Cardiac muscle cell (in vitro differentiated cells and primary cell): ENCODE measurements at places on chromosomes 5 and 9. TPM values are rescaled to one million over a fixed set of nuclear protein-coding genes. Genes with fewer than 3 reads are reported as not detected.

Gene MSMP
- polyA plus RNA-seq, result not detected in 2 replicates

DNA sequence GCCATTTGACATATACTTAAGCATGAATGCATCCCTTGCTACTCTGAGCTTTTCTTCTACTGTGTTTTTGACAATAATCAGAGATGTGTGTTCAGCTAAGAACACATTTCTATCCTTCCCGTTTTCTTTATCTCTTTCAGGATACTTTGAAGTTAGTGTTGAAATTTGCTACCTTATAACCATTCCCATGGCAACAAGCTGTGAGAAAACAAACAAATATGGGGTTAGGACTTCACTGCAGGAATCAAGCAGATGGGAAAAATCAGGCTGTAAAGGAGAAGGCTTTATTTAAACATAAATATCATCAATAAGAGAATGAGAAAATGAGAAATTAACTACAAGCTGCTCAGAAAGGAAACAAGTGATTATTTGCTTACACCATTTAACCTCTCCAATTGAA lies 35.2 kb downstream of the ZCCHC9 start:
- H3K27ac ChIP-seq, result no peak overlapping the region
- no peak for DNase-seq
- no peaks in the 10 kb centered on the region for H3K27me3 ChIP-seq
- H3K4me1 ChIP-seq, result no peaks in the 10 kb centered on the region
- H3K4me3 ChIP-seq, result no peak overlapping the region

DNA sequence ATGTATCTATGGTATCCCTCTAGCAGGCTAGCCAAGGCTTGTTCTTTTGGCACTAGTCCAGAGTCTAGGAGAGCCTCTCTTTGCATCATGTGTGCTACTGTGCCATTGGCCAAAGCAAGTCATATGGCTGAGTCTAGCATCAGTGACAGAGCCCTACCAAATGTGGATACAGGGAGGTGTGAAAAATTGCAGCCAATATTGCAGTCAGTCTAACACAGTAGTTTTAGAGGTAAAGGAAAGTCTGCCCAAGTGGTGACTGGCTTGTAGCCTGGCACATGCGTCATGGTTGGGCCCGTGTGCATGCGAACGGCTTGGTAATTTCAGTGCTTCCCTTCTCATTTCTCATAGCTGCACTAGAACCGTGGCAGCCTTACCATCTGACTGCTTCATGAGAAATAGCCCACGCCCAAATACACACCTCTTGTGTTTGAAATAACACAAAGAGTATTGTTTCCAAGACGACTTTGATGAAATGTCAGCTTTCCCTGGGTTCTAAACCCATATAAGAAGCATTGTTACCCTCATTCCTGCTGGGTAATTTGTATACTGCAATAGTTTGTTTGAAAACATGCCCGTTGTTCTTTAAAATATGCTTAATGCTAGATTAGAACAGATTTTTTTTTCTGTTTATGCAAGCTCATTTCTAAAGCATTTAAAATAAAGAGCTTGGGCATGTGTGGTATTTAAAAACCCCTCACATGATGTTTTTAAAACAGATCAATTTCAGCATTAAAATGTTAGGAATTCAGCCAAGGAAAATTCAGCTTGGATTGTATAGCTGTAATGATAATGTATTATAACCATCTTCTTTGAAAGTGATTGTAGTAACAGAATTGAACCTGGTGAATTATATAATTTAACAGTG lies 113.2 kb downstream of the TLE4 start:
- no peaks in the 10 kb centered on the region for H3K27me3 ChIP-seq
- no peak overlapping the region for H3K27ac ChIP-seq
- H3K36me3 ChIP-seq, result no peaks in the 10 kb centered on the region

- H3K4me1 ChIP-seq, result no peaks in the 10 kb centered on the region
- H3K27ac ChIP-seq, result no peak overlapping the region
- no peak overlapping the region for H3K4me3 ChIP-seq
- H3K36me3 ChIP-seq, result no peaks in the 10 kb centered on the region
- H3K27me3 ChIP-seq, result no peaks in the 10 kb centered on the region
- no peak for DNase-seq
These were observed 4.6 kb downstream of the DBH start for GRCh38 chr9:133640580-133641395.

GRCh38 chr5:110469486-110469885 lies 257.0 kb downstream of the TMEM232 start:
- no peaks in the 10 kb centered on the region for H3K36me3 ChIP-seq
- H3K4me3 ChIP-seq, result no peak overlapping the region
- no peaks in the 10 kb centered on the region for H3K4me1 ChIP-seq
- DNase-seq, result no peak
- H3K27me3 ChIP-seq, result no peaks in the 10 kb centered on the region

Gene FBXO38
- 24.2 and 37.3 TPM in 2 replicates for polyA plus RNA-seq

- DNase-seq, result no peak
- H3K4me3 ChIP-seq, result no peak overlapping the region
- H3K36me3 ChIP-seq, result peaks cover 80% of the 10 kb centered on the region
- no peaks in the 10 kb centered on the region for H3K27me3 ChIP-seq
These were observed 48.3 kb downstream of the IARS1 start for GRCh38 chr9:92245005-92245797.

GRCh38 chr5:65828022-65828896 lies 98.1 kb upstream of the ERBIN start:
- no peaks in the 10 kb centered on the region for H3K27me3 ChIP-seq
- no peaks in the 10 kb centered on the region for H3K36me3 ChIP-seq
- no peak overlapping the region for H3K4me3 ChIP-seq
- no peak overlapping the region for H3K27ac ChIP-seq
- H3K4me1 ChIP-seq, result peaks cover 2% of the 10 kb centered on the region
- DNase-seq, result no peak

Gene CMBL
- polyA plus RNA-seq, result 3.9 and 10.9 TPM in 2 replicates
